ENCODE measurements at places on chromosomes 5 and 9.

- no peaks in the 10 kb centered on the region for H3K36me3 ChIP-seq
- H3K27me3 ChIP-seq, result no peaks in the 10 kb centered on the region
- H3K4me3 ChIP-seq, result no peak overlapping the region
- DNase-seq, result no peak
- H3K27ac ChIP-seq, result no peak overlapping the region
Observed at GRCh38 chr5:15785531-15785981, 285.6 kb downstream of the FBXL7 start.

- no peak for DNase-seq
- no peak overlapping the region for H3K4me3 ChIP-seq
Observed at GRCh38 chr5:142400415-142400814, 75.6 kb upstream of the SPRY4 start.

DNA sequence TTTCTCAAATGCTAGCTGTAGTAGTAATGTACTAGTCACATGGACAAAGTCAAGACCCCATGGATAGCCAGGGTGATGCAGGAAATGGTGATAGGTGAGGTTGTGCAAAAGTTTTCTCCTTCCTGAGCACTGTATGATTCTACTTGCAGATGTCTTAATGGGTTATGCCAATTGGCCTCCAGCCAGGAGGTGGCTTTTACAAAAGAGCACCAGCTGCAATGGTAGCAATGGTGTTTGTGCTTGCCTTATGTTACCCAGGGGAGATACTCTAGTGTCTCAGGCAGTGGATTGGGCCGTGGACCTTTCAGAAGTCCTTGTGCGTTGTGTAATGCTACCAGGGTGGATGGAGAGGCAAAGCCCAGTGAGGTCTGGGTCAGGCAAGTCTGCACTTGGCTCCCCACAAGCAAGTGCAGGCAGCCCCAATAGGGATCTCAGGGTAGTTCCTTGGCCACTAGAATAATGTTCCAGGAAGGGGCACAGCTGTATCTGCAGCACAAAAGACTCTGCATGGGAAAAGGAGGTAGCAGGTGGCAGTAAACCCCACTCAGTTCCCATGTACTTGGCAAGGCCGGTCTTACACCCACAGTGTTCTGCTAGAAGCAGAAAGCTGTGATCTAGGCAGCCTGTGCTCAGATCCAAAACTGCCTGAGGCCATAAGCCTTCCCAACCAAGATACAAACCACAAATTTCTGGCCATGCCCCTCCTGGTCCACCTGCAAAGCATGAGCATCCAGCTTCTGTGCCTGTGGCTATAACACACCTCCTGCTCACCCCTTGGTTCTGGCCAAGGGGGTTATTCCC lies 46.4 kb upstream of the EDIL3 start:
- no peak for DNase-seq
- no peak overlapping the region for H3K4me3 ChIP-seq
- no peaks in the 10 kb centered on the region for H3K36me3 ChIP-seq
- no peaks in the 10 kb centered on the region for H3K27me3 ChIP-seq
- no peak overlapping the region for H3K27ac ChIP-seq
- H3K4me1 ChIP-seq, result no peaks in the 10 kb centered on the region

- no peak for DNase-seq
- peak overlapping the region; percentile 86 for H3K4me3 ChIP-seq
- no peaks in the 10 kb centered on the region for H3K27me3 ChIP-seq
Observed at GRCh38 chr9:128068386-128069205, 564 bp downstream of the SLC25A25 start.

DNA sequence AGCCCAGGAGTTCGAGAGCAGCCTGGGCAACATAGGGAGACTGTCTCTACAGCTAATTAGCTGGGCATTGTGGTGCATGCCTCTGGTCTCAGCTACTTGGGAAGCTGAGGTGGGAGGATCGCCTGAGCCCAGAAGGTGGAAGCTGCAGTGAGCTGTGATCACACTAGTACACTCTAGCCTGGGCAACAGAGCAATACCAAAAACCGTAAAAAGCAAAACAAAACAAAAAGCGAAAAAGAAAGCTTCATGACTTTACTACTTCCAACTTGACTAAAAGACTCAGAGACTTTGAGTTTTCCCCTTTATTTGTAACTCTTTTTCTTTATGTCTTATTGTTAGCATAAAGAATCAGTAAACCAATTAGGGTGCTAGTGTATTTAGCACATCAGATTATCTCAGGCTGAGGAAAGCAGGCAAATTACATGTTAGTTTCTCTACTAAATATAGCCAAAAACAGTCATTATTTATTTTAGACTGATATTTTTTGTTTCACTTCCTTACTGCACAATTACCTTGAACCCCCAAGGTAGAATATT lies 5.4 kb downstream of the RAD17 start:
- no peaks in the 10 kb centered on the region for H3K4me1 ChIP-seq
- no peak overlapping the region for H3K4me3 ChIP-seq
- H3K36me3 ChIP-seq, result no peaks in the 10 kb centered on the region
- no peaks in the 10 kb centered on the region for H3K27me3 ChIP-seq
- no peak overlapping the region for H3K27ac ChIP-seq
- DNase-seq, result no peak

- no peaks in the 10 kb centered on the region for H3K36me3 ChIP-seq
- peak; percentile 45 for DNase-seq
- H3K27me3 ChIP-seq, result peaks cover 90% of the 10 kb centered on the region
- no peaks in the 10 kb centered on the region for H3K4me1 ChIP-seq
Observed at GRCh38 chr9:122219856-122220672, 8.7 kb downstream of the LHX6 start.

GRCh38 chr5:36658038-36658756 lies 51.8 kb downstream of the SLC1A3 start:
- H3K27ac ChIP-seq, result no peak overlapping the region
- H3K36me3 ChIP-seq, result no peaks in the 10 kb centered on the region
- no peaks in the 10 kb centered on the region for H3K4me1 ChIP-seq
- no peak for DNase-seq
- no peak overlapping the region for H3K4me3 ChIP-seq
